ENCODE measurements at places on chromosomes 12 and 14.

DNA sequence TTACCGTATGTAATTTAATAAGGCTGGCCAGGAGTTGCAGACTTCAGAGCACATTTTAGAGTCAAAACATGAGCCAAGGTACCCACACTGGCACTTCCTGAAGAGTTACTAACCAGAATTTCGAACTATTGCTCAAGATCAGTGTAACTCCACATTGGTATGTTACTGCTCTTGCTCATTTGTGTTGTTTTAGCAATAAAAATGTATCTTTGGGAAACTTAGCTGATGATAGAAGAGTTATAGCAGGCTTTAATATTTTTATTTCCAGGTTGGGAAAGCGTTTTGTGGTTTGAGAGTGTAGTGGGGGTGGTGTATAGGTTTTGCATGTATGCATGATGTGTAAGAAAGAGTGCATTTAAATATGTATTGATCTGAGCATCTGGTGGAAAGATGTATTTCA is 96.6 kb downstream of the SCN8A start:
- DNase-seq = no peak

DNA sequence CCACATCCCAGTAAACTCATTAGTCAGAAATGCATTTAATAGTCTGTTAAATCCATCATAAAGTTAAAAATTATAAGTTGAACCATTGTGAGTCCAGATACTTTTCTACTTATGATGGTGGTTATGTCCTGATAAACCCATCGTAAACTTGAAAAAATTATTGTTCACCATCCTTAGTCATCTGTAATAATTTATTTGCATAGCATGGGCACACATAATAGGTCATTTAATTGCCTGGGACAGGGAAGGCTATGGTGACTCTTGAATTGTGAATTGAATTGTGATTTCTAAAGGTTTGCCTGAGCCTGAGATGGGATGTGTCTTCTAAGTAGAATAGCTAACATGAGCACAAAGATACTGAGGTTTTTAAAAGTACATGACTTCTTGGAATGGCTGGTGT is 21.5 kb downstream of the ZDHHC17 start:
- no peak for DNase-seq

DNA sequence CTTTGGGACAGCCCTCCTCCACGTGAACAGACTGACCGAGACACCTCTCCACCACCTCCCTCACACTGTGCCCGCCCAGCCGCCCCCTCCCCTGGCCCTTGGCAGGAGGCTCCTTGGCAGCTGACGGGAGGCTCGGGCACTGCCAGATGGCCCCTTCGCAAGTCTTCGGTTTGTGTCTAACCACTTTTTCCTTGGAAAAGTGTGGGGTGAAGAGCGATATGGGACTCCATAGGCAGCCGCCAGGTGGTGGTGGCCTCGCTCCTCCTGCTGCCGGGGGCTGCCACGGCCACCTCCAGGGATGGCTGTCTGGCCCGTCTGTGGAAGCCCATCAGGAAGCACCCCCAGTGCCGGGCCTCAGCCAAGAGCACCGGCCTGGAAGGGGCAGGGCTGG is 58.7 kb downstream of the LRCOL1 start:
- DNase-seq = no peak

GRCh38 chr12:70196811-70197281 is 46.4 kb upstream of the CNOT2 start:
- no peak for DNase-seq

DNA sequence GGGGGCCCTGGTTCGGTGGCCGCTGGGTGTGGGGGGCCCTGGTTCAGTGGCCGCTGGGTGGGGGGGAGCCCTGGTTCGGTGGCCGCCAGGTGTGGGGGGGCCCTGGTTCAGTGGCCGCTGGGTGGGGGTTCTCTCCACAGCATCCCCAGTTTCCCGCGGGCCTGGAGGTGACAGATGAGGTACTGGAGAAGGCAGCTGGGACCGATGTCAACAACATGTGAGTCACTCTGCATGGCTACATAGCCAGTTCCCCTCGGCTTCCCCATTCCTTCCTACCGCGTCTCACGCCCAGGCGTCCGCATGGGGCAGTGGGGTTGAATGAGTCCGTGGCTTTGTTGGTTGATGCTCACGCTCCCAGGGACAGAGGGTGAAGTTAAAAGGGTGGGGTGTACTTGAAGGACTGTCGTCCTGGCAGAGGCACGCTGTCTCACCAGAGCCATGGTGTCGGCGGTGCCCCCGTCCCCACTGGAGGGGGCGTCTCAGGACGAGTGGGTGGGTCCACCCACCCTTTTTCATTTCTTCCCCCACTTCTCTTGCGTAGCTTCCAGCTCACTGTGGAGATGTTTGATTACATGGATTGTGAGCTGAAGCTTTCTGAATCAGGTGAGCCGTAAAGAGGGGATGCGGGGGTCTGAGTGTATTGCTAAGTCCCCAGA is 15.6 kb downstream of the HIP1R start:
- DNase-seq = no peak

GRCh38 chr12:64034901-64035576 is 187.1 kb downstream of the KICS2 start:
- no peak for DNase-seq

- DNase-seq = no peak
Observed at GRCh38 chr12:4392223-4392742, 12.8 kb upstream of the FGF23 start.

DNA sequence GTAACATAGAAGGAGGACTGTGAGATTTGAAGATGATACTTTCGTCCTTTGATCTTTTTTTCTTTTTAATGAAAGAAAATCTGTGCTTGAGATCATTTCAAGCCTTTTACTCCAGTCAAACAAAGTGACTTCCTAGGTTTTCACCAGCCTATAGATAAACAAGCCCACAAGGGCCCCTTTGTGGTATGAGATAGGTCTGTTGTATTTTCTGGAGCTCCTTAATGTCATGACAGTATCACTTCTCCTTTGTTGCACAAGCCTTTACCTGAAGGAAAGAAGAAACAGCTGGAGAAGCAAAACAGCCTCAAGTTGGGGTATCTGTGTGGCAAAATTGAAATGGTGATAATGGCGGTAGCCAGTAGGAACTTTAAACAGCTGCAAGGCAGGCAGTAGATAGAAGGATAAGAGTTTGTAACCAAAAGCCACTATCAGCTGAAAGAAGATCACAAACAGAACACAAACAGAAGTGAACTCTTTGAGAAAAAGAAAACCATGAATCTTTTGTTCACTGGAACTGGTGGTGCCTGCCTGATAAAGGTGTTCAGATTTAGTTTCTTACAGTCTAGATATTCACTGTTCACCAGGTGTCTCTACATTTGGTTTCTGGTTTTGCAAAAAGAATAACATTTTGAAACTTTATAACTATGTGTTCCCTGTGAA is 96.8 kb downstream of the LGR5 start:
- no peak for DNase-seq

- no peak for DNase-seq
Observed at GRCh38 chr12:29110506-29111442, 38.3 kb upstream of the FAR2 start.

DNA sequence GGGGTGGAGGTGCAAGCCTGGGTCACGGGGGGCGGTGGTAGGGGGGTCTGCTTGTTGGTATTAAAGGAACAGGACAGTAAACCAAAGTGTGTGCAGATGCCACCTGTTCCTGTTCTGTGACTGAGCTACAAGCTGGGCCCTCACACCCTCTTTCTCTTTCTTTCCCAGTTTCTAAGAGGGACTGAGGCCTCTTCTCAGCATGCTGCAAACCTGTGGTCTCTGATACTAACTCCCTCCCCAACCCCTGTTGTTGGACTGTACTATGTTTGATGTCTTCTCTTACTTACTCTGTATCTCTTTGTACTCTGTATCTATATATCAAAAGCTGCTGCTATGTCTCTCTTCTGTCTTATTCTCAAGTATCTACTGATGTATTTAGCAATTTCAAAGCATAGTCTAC is 6.9 kb upstream of the PIP4K2C start:
- no peak for DNase-seq

DNA sequence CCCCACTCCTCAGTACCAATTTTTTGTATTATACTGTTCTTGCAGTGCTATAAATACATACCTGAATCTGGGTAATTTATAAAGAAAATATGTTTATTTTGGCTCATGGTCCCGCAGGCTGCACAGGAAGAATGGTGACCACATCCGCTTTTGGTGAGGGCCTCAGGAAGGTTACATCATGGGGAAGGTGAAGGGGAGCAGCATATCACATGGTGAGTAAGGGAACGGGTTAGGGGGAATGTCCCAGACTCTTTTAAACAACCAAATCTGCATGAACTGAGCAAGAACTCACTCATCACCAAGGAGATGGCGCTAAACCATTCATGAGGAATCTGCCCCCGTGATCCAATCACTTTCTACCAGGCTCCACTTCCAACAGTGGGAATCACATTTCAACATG is 40.0 kb downstream of the OSBPL8 start:
- no peak for DNase-seq

- no peak for DNase-seq
Observed at GRCh38 chr12:104011253-104011652, 38.7 kb downstream of the GLT8D2 start.

GRCh38 chr12:50453872-50454271 is 50.9 kb upstream of the DIP2B start:
- DNase-seq = no peak

- no peak for DNase-seq
Observed at GRCh38 chr12:130147875-130148596, 14.2 kb upstream of the FZD10 start.

DNA sequence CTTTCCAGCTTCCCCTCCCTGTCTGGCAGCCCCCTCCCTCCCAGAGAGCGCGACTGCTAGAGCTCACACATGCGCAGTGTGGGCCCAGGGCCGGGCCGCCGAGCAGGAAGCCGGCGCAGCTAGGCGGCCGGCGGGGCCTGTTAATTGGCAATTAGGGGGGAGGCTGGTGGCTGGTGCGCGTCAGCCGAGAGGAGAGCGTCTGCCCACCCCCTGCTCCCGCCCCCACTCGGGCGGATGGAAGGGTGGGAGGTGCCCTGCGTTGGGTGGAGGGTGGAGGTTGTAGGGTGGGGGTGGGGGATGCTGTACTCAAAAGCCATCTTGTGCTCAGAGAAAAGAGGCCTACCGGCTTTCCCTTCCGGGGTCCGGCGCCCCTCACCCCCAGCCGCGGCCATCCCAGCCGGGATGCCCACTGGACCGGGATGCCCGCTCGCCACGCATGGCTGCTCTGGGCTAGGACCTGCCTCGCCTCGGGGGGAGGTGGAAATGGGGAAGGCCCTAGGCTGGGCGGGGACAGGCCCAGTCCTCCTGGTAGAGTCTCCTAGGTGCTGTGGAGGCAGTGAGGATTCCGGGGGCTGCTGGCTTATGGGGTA is 9.2 kb downstream of the HOXC8 start:
- peak; percentile 37 for DNase-seq

- no peak for DNase-seq
Observed at GRCh38 chr12:114998118-114998749, 314.3 kb upstream of the TBX3 start.

DNA sequence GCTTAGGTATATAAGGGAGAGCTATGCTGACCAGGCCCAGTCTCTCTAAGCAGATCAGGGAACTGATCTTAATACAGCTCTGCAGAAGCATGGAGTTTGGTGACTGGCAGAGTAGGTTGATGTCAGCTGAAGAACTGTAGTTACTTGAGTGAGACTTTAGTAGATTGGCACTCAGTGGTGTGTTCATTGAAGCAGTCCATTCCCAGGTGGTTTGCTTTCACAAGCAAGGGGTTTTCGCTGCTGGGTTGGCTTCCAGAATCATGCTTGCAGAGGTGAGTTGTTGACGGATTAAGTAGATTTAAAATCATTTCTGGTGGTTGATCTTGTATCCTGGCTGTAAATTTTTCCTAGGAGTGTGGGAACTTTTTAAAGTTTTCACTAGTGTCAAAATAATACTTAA is 6.5 kb upstream of the DHRS7 start:
- no peak for DNase-seq

GRCh38 chr12:47941871-47942613 is 21.4 kb upstream of the TMEM106C start:
- no peak for DNase-seq

DNA sequence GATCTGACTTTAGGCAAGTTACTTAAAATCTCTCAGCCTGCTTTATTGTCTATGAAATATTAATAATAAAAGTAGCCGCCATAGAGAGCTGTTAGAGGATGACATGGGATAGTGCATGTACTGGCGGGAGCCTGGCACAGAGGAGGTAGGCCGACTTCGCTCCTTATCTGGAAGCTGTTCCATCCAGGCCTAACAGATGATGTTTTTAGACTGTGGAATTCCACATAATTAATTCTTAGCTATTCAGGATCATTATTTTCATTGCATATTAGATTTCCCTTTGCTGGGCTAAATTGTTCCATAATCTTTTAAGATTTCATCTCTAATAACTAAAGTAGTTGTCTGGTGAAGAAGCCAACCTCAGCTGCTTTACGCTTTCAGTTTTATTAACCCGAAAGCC is 30.8 kb downstream of the CNTN1 start:
- no peak for DNase-seq

DNA sequence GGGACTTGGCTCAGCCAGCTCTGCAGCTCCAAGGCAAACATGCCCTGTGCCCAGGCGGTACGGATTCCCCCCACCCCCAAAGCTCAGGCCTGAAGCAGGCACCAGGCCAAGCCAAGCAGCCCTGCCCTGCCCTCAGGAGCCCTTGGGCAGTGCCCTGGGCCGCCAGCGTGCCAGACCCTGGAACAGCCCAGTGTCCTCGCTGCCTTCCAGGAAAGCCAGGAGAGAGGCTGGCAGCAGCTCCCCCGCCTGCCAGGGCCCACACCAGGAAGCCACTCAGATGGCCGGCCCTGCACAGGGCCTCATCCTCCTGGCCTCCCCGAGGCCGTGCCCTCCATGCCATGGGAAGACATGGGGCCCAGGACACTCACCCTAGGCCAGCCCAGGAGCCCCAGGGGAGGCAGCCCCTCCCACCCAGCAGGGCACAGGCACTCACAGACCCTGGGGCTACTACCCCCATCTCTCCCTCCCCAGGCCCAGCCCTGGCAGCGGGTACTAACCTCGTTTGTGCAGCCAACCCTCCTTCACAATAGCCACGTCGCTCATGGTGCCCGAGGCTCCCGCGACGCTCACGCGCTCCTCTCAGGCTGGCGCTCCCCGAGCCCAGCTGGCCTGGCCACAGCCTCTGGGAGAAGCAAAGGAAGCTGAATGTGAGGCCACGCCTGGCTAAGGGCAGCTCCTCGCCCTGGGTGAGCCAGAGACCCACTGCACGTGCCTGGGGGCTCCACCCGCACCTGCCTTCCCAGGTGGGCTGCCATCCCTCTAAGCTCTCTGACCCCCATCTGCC is 3.3 kb downstream of the AKT1 start:
- no peak for DNase-seq

- DNase-seq = no peak
Observed at GRCh38 chr12:118330421-118331018, 42.2 kb downstream of the TAOK3 start.
